ENCODE measurements at places on chromosomes 7 and 10. TPM values are rescaled to one million over a fixed set of nuclear protein-coding genes. Genes with fewer than 3 reads are reported as not detected.

The KNDC1 gene
- total RNA-seq: not detected

DNA sequence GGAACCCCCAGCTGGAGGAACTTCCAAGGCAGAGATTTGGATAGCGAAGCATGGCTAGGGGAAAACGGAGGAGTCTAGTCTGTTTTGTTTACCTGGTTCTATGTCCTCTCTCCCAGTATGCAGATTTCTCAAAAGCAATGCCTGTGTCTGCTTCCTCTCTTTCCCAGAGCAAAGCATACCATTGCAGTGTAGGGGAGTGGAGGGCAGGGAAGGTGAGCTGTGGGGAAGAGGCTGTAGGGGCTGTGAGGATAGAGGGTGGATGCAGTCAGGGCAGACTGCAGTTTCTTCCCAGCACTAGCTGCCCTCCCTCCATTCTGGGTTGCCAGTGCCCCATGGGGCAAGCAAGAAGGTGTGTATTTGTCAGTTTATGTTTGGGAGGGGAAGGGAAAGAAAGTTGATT lies 16.9 kb upstream of the TSPAN14 start:
- no peak for DNase-seq

- no peak for DNase-seq
Measured at GRCh38 chr10:12181065-12181775, 14.5 kb downstream of the NUDT5 start.

- no peak for DNase-seq
Measured at GRCh38 chr10:100061401-100061800, 20.3 kb downstream of the CPN1 start.

DNA sequence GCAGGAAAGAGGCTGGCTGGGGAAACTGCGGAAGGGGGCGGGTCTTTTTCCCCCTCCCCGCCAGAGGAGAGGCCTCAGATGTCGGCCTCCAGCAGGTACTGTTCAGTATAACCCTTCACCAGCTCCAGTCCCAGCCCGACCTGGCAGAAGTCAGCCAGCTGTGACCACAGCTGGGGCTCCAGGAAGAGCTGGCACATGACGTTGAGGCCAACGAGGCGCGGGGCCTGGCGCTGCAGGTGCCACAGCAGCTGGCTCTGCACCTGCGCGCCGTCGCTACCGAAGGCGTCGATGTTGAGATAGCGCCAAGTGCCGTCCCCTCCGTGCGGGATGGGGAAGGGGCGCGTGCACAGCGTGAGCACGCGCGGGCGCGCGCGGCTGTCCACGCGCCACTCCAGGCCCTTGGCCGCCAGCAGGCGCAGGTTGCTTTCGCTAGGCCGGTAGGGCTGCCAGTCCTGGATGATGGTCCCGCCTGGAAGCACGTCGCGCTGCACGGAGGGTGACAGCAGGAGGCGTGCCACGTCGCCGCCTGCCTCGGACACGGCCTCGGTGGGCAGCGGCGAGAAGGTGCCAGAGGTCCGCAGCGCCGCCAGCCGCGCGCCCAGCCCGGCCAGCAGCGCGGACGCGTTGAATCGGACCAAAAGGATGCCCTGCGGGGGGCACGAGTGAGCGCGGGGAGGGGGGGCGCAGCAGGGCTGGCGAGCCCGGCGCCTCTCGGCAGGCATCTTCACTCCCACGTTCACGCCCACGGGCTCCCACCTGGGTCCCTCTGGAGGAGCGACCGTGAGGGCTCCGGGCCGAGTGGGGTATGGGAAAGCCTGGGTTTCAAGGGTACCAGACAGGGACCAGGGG lies 6.9 kb upstream of the VGF start:
- no peak for DNase-seq

- DNase-seq: no peak
Measured at GRCh38 chr7:158811461-158811860, 17.8 kb downstream of the ESYT2 start.

DNA sequence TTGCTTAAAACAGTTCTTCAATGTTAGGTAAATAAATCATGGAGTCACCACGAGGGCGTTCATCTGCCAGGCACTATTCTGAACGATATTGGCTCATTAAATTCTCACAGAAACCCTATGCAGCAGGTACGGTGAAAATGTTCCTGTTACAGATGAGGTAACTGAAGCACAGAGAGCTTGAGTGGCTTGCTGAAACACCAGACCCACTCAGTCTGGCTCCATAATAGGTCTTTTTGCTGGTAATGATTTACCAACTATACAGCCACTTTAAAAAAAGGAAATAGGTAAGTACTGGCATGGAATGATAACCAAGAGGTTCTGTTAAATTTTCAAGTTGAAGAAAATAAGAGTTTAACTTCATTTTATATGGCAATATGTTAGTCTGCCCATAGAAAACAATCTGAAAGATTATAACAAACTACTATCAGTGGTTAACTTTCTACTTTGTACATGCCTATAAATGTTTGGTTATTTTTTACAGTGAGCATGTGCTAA lies 1.3 kb upstream of the TM9SF3 start:
- DNase-seq: no peak

DNA sequence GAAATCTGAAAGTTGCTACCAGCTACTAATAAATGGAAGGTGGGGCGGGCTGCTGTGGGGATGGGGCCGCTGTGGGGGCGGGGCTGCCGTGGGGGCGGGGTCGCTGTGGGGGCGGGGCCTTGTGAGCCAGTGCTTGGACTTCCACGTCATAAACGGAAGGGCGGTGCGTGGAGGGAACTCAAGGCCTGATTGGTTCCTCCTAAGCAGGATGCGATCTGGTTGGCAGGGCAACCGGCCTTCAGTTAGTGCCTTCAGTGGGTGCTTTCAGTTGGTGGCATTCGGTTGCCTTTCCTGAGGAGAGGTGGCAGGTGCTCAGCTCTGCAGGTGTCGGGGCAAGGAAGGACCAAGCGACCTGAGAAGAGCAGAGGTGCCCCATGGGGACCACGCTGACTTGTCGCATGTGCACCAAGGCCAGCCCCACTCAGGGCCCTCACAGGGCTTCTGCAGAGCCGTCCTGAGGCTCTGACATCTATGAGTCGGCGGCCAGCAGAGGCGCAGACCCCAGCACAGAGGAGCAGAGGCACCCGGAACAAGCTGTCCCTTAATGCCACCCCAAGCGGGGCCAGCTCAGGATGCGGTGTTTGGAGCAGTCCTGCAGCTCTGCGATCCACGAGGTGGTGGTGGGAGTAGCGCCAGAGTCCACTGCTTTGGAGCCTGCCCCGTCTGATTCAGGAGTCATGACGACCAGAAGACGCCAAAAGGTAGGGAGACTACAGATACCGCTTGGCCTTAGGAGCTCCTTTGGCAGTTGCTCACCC lies 54.4 kb upstream of the PDSS1 start:
- no peak for DNase-seq
